ENCODE measurements at places on chromosomes 5 and 9.

DNA sequence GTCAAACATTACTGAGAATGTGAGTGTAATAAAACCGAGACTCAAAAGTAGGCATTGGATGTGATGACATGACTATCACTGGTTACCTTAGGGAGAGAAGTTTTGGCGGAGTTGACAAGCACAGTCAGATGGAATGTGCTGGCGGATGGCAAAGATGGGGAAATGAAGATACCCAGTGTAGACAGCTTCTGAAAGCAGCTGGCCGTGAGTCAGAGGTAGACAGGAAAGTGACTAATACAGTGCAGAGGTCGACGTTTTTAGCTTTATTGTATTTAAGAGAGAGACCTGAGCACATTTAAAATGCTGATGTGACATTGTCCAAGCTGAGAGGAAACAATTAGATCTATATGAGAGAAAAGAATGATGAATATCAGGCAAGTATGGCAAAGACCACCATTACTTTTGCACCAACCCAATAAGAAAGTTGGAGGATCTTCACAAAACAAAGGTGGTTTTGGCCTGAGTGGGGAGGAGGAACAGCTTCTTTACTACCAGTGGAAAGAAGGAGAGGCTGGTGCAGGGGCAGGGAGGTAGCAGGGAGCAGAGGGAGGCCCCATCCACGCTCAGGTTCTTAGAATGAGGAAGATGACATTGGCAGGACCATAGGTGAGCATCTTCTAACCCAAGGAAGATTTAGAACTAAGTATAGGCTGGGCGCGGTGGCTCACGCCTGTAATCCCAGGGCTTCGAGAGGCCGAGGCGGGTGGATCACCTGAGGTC, 36.7 kb upstream of the KCNIP1 start:
- no peak for DNase-seq

DNA sequence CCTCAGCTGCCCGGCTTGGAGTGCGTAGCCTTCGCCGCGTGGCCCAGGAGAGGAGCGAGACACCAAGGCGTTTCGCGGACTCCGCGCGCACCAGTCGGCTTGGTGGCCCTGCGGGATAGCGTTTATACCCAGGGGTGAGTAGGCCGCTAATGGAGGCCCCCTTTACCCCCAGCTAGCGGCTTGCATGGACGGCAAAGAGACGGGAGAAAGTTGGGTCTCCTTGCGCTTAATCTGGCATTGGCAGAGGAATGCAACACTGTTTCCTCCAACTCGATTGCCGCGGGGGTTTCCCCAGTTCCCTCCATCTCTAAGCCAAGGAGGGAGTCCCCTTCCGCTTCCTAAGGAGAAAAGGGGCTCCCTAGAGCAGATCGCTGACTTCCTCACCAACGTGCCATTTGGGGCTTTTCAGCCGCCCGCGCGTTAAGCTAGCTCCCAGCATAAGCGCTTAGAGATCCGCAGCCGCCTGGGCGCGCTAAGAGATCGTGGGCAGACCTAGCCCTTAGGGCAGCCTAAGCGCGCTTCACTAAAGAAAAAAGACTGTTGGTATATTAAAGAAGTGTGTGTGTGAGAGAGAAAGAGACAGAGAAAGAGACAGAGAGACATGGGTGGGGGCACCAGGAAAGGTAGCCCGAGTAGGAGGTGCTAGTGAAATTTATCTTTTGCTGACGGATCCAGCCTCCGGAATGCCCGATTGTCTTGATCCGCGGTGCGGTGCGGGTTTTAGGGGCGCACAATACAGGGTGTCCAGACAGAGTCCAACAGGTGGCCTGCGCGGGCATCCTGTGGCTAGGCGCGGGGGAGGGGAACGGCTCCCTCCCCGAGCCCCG, 597.9 kb upstream of the SGCD start:
- DNase-seq: no peak

DNA sequence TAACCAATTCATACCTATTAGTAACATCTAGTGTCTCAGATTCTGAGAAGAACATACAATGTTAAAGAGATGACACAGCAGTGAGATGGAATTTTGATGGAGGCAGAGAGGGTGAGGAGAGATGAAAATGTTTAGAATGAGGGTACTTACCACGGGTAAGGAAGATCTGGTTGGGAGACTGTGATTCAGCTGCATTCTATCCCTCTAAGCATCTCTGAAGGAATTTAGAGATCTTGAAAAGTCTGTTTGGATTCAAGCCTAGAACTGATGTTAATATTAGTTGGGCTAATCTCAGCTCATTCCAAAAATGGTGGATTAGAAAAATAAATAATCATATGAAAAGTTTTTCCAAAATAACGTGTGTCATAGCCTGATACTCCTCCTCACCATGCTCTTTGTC, 191.5 kb upstream of the CLINT1 start:
- no peak for DNase-seq

DNA sequence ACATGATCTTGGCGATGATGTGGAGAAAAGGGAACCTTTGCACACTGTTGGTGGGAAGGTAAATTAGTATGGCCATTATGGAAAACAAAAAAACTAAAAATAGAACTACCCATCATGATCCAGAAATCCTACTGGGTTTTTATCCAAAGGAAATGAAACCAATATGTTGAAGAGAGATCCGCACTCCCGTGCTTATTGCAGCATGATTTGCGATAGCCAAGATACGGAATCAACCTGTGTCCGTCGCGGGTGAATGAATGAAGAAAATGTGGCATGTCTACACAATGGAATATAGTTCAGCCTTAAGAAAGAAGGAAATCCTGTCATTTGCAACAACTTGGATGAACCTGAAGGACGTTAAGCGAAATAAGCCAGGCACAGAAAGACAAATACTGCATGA, 84.5 kb downstream of the TTLL11 start:
- no peak for DNase-seq

GRCh38 chr5:145056800-145057199, 778.3 kb downstream of the PRELID2 start:
- DNase-seq: no peak

DNA sequence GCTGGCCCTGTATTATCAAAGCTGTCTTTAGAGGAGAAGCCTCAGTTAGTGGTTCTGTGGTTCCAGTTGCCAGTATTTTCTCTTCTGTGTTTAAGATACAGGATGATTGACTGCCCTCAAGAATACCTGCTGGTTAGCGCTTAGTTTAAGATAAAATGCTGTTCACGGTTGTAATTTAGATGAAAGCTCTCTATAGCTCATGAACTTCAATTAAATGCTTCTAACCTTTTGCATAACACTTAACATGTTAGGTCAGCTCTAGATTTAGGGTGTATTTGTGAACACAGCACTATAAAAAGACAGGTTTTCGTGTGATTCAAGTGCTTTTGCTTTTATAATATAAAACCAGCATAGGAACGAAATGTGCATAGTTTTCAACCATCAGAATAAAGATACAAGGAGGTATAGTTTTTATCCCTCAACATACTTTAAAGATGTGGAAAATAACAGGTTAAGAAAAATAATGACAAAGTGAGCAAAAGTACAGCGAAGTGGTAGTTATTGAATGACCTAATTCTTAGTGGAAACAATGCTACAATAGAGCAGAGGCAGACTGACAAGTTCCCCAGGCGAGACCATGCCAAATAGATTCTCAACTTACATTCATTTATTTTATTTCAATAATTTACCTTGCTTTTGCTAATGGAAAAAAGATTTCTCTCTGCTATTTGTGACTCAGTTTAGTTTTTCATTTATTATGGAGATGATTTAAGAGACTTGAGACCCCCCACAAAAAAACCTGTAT, 602.6 kb upstream of the DMAC1 start:
- DNase-seq: no peak

GRCh38 chr5:88708021-88708420, 175.0 kb downstream of the MEF2C start:
- no peak for DNase-seq

DNA sequence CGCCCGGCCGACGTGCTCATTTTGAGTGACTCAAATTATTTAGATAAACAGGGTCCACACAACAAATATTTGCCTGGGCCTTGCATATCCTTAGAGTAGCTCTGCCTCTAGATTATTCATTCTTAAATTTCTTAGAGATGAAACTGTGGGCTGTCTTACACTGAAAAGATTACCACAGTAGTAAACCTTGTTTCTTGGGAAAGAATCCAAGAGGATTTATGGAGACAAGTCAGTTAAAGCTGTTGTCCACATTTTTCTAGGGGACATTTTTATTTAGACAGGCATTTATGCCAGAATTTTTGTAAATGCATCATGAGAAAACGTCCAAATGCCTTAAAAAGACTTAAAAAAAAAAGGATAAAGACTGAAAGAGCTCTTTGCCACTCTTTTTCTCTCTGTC, 32.6 kb upstream of the RANBP3L start:
- DNase-seq: no peak

DNA sequence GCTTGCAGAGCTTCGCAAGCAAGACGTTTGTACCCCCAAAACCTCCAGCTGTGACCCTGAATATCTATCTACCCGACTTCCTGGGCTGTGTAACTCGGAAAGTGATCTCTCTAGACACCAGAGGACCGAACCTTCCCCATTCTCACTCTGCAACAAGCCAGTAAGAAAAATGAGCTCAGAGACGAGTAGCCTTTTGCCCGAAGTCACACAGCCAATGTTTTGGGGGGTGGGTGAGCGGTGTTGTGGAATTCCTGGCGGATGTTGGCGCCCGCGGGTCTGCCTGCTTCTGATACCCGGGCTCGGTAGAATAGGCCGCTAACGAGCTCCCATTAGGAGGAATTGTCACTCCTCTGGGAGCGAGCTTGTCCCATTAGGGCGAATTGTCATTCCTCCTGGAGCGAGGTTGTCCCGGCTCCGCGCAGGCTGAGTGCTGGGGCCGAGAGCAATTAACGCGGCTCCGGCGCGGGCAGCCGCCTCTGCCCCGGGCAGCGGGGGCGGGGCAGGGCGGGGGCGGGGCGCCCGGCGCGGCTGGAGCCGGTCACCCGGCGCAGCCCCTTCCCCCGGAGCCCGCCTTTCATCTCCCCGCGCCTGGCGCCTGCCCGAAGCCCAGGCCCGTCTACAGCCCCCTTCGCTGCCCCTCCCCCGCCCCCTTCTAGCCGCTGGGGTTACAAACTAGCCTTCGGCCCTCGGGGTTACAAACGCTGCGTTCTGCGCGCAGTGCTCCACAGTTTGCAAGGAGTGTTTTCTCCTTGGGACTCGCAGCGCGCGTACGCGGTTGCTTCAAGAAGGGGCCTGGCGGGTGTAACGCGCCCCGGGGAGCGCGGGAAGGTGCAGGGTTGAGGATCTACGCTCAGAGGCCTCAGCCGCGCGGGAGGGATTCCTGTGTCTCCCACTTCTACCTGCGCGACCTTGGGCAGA, 3.5 kb upstream of the MSX2 start:
- no peak for DNase-seq

DNA sequence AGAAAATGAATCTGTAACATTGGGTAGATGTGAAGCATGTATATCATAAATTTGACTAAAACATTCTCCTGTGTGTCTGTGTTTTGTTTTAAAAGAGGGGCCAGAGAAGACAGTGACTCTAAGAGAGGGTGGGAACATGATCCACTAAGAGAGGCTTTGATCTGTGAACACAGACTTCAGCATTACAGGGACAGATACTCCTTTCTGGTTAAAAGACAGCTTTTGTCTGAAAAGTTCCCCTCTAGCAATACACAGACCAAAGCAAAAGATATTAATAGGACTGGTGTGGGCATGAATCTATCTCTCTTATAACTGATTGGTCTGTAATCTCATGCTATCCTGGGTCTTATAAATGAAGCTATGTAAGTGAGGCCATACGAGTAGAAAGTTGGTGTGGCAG, 150.9 kb downstream of the NUDT12 start:
- DNase-seq: no peak

GRCh38 chr9:92754091-92754745, 10.4 kb downstream of the BICD2 start:
- DNase-seq: no peak

- DNase-seq: no peak
These were observed 56.4 kb downstream of the KIF4B start for GRCh38 chr5:155069961-155070360.

- no peak for DNase-seq
These were observed 63.0 kb upstream of the JAK2 start for GRCh38 chr9:4922101-4922500.

- no peak for DNase-seq
These were observed 155.4 kb upstream of the ITGA1 start for GRCh38 chr5:52632281-52632680.

- DNase-seq: no peak
These were observed 196.9 kb upstream of the PUM3 start for GRCh38 chr9:3040761-3041160.

DNA sequence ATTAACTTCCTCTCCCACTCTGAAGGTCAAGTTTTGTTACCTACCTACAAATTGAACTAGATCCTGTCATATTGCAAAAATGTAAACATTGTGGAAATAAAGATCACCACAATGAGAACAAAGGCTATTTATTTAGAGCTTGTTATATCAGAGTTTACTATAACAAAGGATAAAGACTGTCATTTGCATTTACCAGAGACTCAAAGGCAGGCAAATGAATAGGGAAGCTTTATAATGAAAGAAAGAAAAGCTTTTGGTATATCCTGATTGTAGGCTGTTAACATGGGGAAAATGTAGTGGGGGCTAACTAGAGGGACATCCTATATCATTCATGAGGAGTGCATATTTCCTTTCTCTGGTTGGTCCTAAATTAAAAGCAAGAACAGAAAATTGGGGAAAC, 403.5 kb upstream of the TYRP1 start:
- DNase-seq: no peak

- DNase-seq: no peak
These were observed 34.1 kb downstream of the ZNF622 start for GRCh38 chr5:16431490-16431889.

- no peak for DNase-seq
These were observed 136.8 kb upstream of the LPCAT1 start for GRCh38 chr5:1660511-1660910.

DNA sequence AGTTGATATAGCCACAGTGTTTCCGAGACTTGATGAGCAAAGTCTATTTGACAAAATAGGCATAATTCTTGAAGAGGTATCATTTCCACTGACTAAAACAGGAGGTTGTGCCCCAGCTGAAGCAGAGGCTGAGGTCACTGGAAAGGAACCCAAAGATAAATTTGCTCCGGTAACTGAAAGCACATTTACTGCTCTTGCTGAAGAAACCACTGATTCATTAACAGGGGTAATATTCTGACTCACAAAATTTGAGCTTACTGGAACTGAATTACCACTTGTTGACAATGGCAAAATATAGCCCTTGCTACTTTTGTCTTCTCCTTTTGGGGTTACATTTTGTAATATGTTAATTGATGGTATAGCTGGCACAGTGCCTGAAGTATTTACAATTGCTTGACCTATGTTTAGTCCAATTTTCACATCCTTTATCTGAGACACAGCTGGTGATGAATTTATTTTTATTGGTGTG, 30.2 kb downstream of the MLANA start:
- DNase-seq: no peak

- DNase-seq: no peak
These were observed 169.4 kb upstream of the ZNF462 start for GRCh38 chr9:106693558-106693957.

GRCh38 chr9:83959061-83959460, 21.0 kb downstream of the HNRNPK start:
- DNase-seq: no peak

Measured in central memory CD8-positive, alpha-beta T cell (primary cell).